ENCODE measurements at places on chromosomes 5 and 9. TPM values are rescaled to one million over a fixed set of nuclear protein-coding genes. Genes with fewer than 3 reads are reported as not detected.

Gene RCL1
- 9.5 TPM for total RNA-seq

- no peak overlapping the region for H3K27ac ChIP-seq
Measured at GRCh38 chr9:129285979-129286772, 108.1 kb upstream of the IER5L start.

- H3K27ac ChIP-seq = no peak overlapping the region
- H3K4me1 ChIP-seq = no peaks in the 10 kb centered on the region
- H3K27me3 ChIP-seq = no peaks in the 10 kb centered on the region
Measured at GRCh38 chr5:88391116-88391515, 122.5 kb upstream of the TMEM161B start.

DNA sequence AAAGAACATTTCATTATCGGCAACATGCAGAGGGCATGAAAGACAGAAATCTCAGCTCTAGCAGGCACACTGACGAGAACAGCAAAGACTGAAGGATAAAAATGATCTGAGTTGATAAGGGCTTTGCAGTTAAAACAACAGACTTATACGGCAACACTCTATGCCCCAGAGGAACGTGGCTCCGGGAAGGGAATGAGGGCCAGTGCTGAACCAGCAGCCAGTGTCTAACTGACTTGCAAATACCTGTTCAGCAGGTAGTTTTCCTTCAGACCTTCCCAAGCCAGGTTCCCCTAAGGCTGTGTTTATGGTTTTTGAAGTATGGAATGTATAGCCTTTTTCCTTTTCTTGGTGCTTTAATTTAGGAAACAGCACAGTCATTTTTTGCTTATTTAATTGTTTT lies 121.3 kb upstream of the CDH18 start:
- no peak overlapping the region for H3K27ac ChIP-seq
- DNase-seq = no peak
- no peaks in the 10 kb centered on the region for H3K27me3 ChIP-seq
- H3K36me3 ChIP-seq = no peaks in the 10 kb centered on the region
- no peaks in the 10 kb centered on the region for H3K4me1 ChIP-seq
- no peak overlapping the region for H3K4me3 ChIP-seq

DNA sequence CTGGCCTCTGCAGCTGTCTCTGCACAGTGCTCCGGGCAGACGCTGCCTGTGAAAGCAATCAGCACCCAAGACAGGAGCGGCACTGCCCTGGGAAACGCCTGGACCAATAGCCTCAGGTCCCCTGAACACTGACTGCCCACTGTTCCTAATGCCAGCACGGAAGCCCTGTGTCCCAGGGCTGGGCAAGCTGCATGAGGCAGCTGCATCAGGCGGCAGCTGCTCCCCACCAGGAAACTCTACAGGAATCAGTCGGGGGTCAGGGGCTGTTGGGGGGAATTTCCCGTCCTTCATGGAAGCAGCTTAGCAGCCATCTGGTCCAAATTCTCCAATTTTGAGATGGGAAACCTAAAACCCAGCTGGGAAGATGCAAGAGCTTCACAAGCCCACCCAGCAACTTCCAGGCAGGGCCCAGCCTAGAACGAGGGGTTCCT lies 118.6 kb downstream of the VAV2 start:
- H3K36me3 ChIP-seq = no peaks in the 10 kb centered on the region
- peaks cover 58% of the 10 kb centered on the region for H3K4me1 ChIP-seq
- DNase-seq = peak; percentile 52
- peak overlapping the region; percentile 98 for H3K27ac ChIP-seq

Gene TMEM215
- not detected for total RNA-seq

Gene CD274
- 4.4 TPM for total RNA-seq

Gene ARAP3
- total RNA-seq = 28.0 TPM

Gene IL4
- total RNA-seq = not detected

DNA sequence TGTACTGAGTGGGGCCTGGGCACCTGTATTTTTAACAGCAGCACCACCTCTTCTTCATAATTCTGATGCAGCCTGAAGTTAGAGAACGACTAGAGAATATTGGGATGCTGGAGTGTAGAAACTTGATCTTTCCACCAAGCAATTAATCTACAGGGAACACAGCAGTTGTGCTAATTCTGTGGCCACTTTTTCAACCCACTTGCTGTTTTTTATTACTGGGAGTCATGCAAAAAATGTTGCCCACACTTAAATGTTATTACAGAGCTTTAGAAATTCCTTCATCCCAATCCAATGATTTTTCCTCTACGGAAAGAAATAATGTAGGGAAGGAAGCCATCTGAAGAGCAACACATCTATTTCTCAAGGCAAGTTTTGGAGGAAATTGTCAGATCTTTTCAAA lies 190.9 kb upstream of the TUT7 start:
- H3K27ac ChIP-seq = no peak overlapping the region
- H3K4me1 ChIP-seq = peaks cover 2% of the 10 kb centered on the region
- H3K27me3 ChIP-seq = no peaks in the 10 kb centered on the region
- no peak overlapping the region for H3K4me3 ChIP-seq

Gene OBP2B
- total RNA-seq = not detected

Gene C8G
- total RNA-seq = 4.4 TPM

Data from PC-9 (cell line).